ENCODE measurements at places on chromosomes 4 and X. TPM values are rescaled to one million over a fixed set of nuclear protein-coding genes. Genes with fewer than 3 reads are reported as not detected.

GPRASP2 gene
- total RNA-seq: 14.2 TPM

GAGE12C gene
- total RNA-seq: not detected

SLC25A6 gene
- 200 TPM for total RNA-seq

SLC7A11 gene
- 42.4 TPM for total RNA-seq

LRAT gene
- 0.03 TPM for total RNA-seq

MAGEC3 gene
- not detected for total RNA-seq

KIT gene
- 1.2 TPM for total RNA-seq

GAGE12J gene
- not detected for total RNA-seq

TBL1X gene
- total RNA-seq: 19.1 TPM

TBC1D8B gene
- total RNA-seq: 32.2 TPM

DMRTC1B gene
- not detected for total RNA-seq

SNX25 gene
- 52.8 TPM for total RNA-seq

All from smooth muscle cell of the pulmonary artery (primary cell).